Right ventricle myocardium superior (tissue), 1 donor: ENCODE measurements at places on chromosomes 4 and X.

DNA sequence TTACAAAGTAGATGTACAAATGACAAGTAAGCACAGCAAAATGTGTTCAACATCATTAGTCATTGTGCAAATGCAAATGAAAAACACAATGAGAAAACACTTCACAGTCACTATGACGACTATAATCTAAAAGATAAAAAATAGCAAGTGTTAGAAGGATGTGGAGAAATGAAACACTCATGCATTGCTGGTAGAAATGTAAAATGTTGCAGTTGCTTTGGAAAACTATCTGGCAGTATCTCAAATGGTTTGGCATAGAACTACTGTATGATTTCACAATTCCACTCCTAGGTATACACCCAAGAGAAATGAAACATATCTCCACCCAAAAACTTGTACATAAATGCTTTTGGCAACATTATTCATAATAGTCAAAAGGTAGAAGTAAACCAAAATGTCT, 459.7 kb upstream of the TRAM1L1 start:
- DNase-seq: no peak

DNA sequence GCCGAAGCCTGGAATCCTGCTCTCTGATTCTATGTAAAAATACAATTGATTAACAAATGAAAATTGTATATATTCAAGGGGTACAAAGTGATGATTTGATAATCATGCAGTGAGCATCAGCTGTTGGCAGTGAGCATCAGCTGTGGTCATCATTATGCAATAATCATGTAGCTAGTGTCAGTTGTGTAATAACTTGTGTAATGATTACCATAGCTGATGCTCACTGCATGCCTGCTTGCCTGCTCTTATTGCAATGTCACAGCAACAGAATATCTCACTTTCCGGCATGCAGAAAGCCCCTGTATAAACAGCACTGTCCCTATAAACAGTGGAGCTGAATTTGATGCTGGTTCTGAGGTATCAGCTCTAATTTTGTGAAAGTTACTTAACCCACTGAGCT, 46.8 kb downstream of the SULT1B1 start:
- DNase-seq: no peak

GRCh38 chr4:169791527-169792156, 33.9 kb upstream of the HPF1 start:
- peak; percentile 48 for DNase-seq

DNA sequence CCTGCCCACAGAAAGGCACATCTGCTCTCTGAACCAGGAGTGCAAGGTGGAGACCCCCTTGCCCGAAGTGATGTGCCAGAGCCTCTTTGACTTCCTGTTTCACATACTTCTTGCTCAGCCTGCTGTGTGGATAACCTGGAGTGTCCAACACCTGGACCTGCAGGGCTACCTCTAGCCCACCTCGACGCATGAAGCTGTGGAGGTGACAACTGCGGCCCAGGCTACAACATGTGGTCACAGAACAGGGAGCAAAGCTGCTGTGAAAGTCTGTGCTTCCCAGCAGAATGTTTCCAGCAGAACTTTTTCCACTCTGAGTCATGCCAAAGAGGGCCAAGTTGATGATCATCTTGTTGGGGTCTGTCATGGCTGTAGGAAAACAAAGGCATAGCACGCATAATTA, 1.5 kb downstream of the GIMD1 start:
- no peak for DNase-seq

DNA sequence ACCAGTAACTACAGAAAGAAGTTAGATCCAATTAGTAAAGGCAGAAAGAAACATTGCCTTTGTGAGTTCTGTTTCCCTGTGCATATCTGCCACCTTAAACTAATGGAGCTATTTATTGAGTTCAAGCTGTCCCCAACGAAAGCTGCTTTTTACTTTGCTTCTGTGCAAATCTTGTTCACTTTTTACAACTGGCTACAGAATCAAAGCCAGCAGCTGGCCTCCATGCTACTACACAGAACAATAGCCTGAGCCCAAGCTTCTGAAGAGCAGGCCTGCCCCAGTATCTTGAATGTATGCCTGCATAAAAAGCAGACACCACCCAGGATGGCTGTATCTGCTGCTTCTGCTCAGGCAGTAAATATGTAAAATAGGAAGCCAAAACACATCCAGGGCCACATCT, 28.1 kb downstream of the ANK2 start:
- DNase-seq: no peak

- DNase-seq: no peak
Observed at GRCh38 chr4:59455751-59456150, 1744.4 kb upstream of the ADGRL3 start.

DNA sequence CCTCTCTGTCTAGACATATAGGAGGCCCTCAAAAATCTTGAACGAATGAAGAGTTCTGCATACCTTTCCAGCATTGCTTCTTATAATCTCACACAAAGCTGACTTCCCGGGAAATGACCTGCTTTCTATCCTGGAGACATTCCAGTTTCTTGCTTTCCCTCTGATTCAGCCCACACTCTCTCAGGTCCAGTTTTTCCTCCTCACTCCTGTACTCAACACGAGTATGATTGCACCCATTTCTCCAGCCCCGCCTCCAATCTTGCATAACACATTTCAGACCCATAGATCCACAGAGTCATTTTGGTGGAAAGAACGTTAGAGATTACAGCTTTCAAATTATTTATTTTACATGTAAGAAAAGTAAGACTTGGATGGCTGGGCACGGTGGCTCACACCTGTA, 127.5 kb upstream of the TLR3 start:
- no peak for DNase-seq

DNA sequence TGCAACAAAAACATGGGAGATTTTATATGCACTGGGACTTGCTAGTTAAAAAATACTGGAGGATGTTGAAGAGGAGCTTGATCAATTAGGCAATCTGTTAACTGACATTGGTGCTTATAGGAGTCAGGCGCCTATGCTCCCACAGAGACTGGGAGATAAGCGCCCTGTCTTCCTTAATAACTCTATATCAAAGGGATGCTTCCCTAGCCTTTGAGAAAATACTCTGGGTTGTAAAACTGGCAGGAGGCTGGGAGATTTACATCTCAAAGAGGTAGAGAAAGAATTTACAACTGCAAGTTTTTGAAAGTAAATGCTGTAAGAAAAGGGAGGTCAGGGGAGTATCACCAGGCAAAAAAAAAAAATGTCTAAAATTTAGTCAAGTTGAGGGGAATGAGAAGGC, 325.4 kb downstream of the PCDH10 start:
- no peak for DNase-seq

DNA sequence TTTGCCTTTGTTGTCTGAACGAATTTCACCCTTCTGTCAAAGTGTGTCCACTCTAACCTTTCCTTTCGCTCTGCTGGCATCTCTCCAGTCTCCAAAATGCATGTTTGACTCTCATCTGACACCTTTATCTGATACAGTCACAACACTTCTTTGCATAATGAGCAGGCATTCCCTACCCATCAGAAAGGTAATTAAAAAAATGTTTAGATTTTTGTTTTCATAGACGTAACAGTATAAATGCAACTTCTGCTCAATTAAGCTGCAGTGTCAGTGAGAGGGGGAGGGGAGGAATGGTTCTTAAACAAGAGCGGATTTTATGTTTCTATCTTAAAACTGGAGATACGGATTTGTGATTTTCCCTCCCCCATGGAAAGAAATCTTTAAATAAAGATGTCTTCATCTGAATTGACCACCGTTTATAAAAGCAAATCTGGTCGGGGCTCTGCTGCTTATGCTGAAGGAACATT, 70.2 kb downstream of the CXXC4 start:
- DNase-seq: no peak

DNA sequence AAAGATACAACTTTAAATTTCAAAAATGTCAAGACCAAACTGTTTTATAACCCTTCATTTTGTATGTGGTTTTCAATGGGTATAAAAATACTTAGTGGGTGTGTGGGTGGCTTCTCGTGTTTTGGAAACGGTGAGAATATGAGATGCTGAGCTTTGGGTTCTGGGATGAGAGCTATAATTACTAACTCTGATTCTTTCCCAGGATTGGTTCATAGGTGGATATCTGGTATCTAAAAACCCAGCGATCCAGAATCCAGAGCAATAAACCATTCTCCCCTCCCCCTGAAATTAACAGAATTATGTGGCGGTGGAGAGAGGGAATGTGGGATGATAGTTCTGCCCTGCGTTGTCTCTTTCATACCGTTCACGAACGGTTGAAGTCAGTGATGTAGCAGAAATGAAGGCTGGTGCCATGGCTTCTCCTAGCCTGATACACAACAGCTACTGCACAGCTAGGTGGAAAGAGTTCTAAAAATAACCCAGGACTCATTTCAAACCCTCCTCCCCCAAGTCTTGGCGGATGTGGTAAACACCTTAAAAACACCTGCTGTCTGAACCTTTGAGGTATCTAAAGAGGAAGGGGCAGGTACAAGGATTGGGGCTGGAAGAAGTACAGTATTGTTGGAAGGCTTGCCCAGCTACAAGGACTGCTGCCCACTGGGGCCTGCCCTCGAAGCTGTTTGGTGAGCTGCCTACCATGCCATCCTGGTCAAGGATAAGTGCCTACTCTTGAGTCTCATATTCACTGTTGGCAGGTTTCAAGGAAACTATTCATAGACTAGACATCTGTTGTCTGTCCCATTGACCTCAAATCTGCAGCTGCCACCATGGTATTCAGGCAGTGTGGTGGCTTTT, 44.5 kb downstream of the SEPTIN11 start:
- DNase-seq: no peak

DNA sequence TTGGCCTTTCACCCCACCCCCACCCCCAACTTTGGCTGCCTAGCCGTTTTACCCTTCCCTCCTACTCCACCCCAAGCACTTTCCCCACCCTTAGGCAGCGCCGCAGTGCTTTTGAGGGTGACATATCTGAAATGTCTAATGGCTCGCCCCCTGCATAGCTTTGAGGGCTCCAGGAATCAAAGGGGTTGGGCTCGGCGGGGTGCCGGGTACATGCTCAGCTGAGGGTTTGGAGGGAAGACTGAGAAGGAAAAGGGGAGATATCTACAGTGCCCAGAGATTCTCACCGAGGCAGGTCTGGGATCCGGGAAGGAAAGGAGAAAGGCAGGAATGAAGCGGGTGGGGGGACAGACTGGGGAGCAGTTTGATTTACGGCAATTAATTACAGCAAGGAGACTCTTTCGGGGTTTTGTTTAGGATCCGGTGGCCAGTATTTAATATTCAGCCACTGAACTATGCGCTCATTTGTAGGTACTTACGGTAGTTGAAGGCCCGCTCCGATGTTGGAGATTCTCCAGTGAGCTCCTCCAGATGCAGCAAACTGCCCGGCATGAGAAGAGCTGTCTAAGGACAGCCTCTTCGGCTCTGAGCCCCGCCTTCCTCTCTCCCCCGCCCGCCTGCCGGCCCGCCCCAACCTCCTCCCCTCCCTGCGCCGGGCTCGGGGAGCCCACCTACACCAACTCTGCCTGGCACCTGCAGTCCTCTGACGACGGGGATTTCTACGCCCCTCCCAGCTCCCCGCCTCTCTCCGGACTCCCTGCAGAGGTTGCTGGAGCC, at the start of gene IGSF1:
Gene IGSF1, minus strand, starts transcription at position 569 of the 774 bp plus-strand sequence. CDS start 2,632 bp downstream, outside the sequence.
- peak; percentile 43 for DNase-seq

DNA sequence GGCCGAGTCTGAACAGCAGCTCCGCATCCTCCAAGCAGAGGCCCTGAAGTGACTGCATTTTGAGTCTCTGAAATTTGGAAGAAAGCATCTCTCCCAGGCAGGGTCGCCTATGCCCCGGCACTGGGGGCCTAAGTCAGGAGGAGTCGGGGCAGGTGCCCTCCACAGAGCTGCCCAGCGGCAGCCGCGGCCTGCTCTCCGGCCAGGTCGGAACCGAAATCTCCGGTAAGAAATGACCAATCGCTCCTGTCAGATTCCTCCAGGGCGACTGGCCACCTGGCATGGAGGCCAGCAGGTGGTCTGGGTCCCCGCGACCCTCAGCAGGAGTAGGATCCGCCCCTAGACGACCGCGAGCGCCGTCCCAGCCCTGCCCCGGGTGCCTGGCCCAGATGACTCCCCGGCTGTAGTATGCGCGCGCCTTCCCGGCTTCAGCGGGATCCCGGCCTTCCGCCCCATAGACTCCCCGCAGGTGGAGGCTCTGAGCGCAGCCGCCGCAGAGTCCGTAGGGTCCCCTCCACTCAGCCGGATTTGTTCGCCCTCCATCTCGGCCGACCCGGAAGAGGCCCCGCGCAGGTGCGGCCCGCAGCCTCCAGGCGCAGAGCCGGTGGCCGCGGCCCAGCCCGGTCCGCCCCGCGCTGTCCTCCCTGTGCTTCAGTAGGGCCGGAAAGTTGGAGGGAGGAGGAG, 1.5 kb downstream of the NKX1-1 start:
- DNase-seq: peak; percentile 20

- DNase-seq: no peak
Observed at GRCh38 chrX:87265518-87265917, 252.1 kb upstream of the KLHL4 start.

- no peak for DNase-seq
Observed at GRCh38 chr4:165312506-165312905, 15.0 kb upstream of the MSMO1 start.

DNA sequence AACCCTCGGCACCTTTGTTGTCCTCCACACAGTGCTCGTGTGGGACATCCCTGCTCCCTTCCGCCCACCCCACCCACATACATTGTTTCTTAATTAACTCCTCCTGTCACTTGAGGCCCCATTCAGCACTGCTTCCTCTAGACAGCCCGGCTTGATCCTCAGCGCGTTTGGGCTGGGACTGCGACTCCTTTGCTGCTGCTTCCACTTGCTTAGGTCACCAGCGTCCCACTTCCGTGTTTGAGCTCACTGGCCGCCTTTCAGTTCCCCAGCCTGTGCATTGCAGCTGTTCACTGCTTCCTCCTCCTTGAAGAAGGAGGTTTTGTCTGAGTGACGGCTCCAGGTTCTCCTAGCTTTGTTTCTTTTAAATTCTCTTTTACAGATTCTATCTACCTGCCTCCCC, 16.1 kb downstream of the RNF4 start:
- DNase-seq: peak; percentile 91

DNA sequence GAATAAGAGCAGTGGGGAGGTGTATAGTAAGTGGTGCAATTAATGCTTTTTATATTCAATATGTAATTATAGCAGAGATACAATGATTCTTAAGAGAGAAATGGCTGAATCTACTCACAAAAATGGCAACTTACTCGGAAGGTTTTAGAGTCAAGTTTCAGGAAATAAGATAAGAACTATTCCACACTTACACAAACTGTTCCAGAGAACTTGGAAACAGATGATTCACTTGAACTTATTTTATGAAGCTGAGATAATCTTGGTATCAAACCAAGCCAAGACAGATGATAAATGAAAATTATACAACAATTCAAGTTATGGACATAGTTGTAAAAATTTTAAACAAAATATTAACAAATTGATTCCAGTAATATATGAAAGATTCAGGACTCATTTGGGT, 311.3 kb upstream of the HS3ST1 start:
- DNase-seq: no peak

DNA sequence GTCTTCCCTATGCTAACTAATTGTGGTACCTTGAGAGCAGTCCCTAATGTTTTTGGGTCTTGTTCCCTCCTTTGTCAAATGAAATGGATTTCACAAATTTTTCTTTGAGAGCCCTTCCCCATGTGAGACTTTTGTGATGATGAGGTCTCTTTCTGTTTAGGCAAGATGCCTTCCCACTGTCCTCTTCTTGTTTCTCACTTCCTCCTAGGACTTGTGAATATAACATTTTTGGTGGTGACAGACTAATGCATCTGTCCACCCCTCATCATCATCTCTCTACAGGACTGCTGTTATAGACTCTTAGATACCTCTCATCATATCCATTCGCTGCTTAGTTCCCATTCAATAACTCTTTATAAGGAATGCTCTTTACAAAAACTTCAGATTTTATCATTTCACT, 8.7 kb upstream of the ANK2 start:
- no peak for DNase-seq
